RWPE2 (cell line): ENCODE measurements at places on chromosomes 13 and 19.

- no peaks in the 10 kb centered on the region for H3K4me1 ChIP-seq
- DNase-seq, result no peak
- H3K4me3 ChIP-seq, result peak overlapping the region; percentile 67
- H3K27ac ChIP-seq, result peak overlapping the region; percentile 51
- no peaks in the 10 kb centered on the region for H3K27me3 ChIP-seq
Measured at GRCh38 chr19:20038358-20039202, 725 bp downstream of the ZNF682 start.

DNA sequence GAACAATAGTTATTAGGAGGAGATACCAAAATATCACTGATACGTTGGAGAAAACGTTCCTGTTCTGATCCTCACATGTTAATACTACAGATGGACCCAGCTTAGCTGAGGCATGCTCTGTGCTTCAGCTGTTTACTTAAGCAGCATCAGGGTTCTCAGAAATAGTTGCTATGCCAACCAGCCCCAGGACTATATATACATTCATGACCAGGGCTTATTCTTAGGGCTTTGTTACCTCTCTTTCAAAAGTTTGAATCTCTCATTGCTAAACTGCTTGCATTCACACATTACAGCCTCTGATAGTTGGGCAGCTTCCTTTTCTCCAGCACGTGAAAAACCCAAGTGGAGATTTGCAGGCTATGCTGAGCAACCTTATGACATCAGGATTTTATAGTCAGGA is 800.4 kb downstream of the DIAPH3 start:
- DNase-seq, result no peak
- H3K4me1 ChIP-seq, result no peaks in the 10 kb centered on the region
- H3K4me3 ChIP-seq, result no peak overlapping the region
- no peak overlapping the region for H3K27ac ChIP-seq

- no peaks in the 10 kb centered on the region for H3K36me3 ChIP-seq
- no peak overlapping the region for H3K4me3 ChIP-seq
- no peak overlapping the region for H3K27ac ChIP-seq
- no peaks in the 10 kb centered on the region for H3K27me3 ChIP-seq
- no peaks in the 10 kb centered on the region for H3K4me1 ChIP-seq
Measured at GRCh38 chr13:98066636-98067035, 76.3 kb upstream of the FARP1 start.

- no peak overlapping the region for H3K27ac ChIP-seq
- DNase-seq, result no peak
- H3K4me1 ChIP-seq, result peaks cover 8% of the 10 kb centered on the region
- H3K36me3 ChIP-seq, result no peaks in the 10 kb centered on the region
Measured at GRCh38 chr13:51818276-51818675, 14.3 kb upstream of the DHRS12 start.

- no peaks in the 10 kb centered on the region for H3K36me3 ChIP-seq
- H3K4me1 ChIP-seq, result peaks cover 14% of the 10 kb centered on the region
- H3K27ac ChIP-seq, result peak overlapping the region; percentile 59
- DNase-seq, result peak; percentile 79
Measured at GRCh38 chr13:42720113-42720857, 61.1 kb upstream of the FAM216B start.

- H3K4me1 ChIP-seq, result peaks cover 17% of the 10 kb centered on the region
- no peak overlapping the region for H3K4me3 ChIP-seq
- peaks cover 23% of the 10 kb centered on the region for H3K36me3 ChIP-seq
- no peak overlapping the region for H3K27ac ChIP-seq
Measured at GRCh38 chr13:42078128-42078808, 29.8 kb downstream of the DGKH start.

- DNase-seq, result no peak
- no peaks in the 10 kb centered on the region for H3K36me3 ChIP-seq
- no peak overlapping the region for H3K4me3 ChIP-seq
- H3K4me1 ChIP-seq, result no peaks in the 10 kb centered on the region
Measured at GRCh38 chr19:43858174-43858573, 31.1 kb downstream of the ZNF283 start.

DNA sequence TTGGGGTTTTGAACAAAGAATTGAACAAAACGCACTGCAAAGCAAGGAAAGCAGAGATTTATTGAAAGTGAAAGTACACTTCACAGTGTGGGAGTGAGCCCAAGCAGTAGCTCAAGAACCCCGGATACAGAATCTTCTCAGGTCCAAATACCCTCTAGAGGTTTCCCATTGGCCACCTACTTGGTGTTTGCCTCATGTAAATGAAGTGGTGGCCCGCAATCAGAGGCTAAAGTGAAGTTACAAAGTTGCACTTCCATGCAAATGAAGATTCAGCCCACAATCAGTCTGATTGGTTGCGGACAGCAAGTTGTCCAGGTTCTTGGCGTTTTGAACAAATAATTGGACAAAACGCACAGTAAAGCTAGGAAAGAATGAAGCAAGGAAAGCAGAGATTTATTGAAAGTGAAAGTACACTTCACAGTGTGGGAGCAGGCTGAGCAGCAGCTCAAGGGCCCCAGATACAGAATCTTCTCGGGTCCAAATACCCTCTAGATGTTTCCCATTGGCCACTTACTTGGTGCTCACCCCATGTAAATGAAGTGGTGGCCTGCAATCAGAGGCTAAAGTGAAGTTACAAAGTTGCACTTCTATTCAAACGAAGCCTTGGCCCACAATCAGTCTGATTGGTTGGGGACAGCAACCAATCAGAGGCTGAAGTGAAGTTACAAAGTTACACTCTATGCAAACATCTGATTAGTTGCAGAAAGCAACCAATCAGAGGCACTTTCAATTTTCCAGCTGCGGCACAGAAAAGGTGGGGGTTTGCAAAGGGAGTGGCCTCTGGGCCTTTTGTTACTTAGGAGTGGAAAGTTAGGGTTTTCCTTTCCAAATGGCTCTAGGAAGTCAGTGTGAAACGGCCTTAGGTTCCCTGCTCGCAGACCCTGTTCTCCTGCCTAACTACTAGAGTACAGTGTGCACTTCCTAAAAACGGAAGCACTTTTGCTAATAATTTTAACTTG is 4.8 kb upstream of the TM9SF2 start:
- H3K27me3 ChIP-seq, result no peaks in the 10 kb centered on the region
- H3K36me3 ChIP-seq, result no peaks in the 10 kb centered on the region
- H3K4me1 ChIP-seq, result peaks cover 14% of the 10 kb centered on the region
- peak overlapping the region; percentile 59 for H3K27ac ChIP-seq
- DNase-seq, result no peak

GRCh38 chr13:74920920-74921319 is 561.0 kb downstream of the TBC1D4 start:
- H3K36me3 ChIP-seq, result no peaks in the 10 kb centered on the region
- no peaks in the 10 kb centered on the region for H3K27me3 ChIP-seq
- H3K4me3 ChIP-seq, result no peak overlapping the region
- H3K4me1 ChIP-seq, result no peaks in the 10 kb centered on the region
- H3K27ac ChIP-seq, result no peak overlapping the region

GRCh38 chr19:5563935-5564612 is 3.7 kb downstream of the TINCR start:
- DNase-seq, result no peak
- no peak overlapping the region for H3K27ac ChIP-seq
- H3K4me1 ChIP-seq, result no peaks in the 10 kb centered on the region
- no peaks in the 10 kb centered on the region for H3K36me3 ChIP-seq
- H3K27me3 ChIP-seq, result peaks cover 14% of the 10 kb centered on the region

GRCh38 chr19:43783636-43784035 is 2.9 kb upstream of the KCNN4 start:
- H3K27ac ChIP-seq, result peak overlapping the region; percentile 90
- no peaks in the 10 kb centered on the region for H3K36me3 ChIP-seq
- H3K4me3 ChIP-seq, result no peak overlapping the region
- H3K4me1 ChIP-seq, result peaks cover 35% of the 10 kb centered on the region
- no peak for DNase-seq

DNA sequence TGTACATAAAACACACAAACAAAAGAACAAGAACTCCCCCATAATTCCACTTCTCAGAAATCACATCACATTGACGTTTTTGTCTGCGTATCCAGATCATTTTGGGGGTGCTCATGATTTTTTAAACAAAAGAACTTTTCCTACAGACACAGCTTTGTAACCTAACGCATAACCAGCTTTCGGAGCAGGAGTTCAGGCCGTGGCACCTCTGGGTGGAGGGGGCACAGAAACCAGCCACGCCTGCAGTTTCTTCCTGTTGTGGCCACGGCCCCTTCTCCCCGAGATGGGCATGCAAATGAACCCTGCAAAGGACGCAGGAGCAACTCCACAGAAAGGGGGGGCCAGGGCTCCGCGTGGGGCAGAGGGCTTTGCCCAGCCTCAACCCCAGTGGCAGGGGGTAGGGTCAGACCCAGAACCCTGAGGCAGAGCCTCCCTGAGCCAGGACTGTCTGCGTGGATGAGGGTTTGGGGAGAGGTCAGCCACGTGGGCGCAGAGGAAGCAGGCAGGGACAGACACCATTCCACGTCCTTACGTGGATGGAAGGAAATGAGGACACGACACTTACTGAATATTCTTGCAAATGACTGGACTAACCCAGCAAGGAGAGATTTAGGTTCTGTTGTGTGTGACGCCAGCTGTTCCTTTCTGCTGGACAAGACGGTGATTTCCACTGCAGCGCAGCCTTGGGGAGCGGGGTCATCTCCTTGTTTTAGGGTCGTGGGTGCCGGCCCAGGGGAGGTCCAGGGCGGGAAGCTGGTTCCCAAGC is 64.4 kb downstream of the RASA3 start:
- peaks cover 33% of the 10 kb centered on the region for H3K4me1 ChIP-seq
- no peak for DNase-seq
- no peaks in the 10 kb centered on the region for H3K36me3 ChIP-seq
- peak overlapping the region; percentile 99 for H3K27ac ChIP-seq

DNA sequence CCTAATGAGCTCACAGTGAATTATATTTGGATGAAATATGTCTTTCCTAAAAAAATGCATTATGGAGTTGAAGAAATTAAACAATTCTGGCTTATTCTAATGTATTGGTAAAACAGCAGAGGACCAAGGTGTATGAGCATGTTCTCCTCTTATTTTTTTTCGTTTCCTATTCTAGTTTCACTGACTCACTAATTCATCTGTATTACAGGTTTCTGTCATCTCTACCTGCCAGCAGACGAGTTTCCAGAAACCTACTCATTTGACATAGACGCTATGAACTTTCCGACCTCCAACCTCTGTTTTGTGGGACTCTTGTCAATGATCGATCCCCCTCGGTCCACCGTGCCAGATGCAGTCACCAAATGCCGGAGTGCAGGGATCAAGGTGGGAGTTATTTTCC is 20.3 kb downstream of the ATP12A start:
- DNase-seq, result no peak
- H3K27ac ChIP-seq, result no peak overlapping the region
- no peaks in the 10 kb centered on the region for H3K36me3 ChIP-seq
- no peaks in the 10 kb centered on the region for H3K27me3 ChIP-seq

DNA sequence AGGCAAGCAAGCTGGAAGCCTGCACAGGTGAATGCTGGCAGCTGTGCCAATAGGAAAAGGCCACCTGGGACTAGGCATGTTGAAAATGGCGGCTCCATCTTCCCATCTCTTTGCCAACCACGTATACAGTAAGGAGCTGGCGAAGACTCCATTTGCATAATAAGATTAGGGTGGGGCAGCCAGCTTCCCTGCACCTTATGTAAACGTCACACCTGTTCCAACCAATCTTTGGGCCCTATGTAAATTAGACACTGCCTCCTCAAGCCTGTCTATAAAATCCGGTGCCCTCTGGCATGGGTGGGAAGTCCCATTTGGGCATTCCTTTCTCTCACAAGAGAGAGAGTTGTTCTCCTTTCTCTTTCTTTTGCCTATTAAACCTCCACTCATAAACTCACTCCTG is 16.8 kb downstream of the ADGRE2 start:
- no peak overlapping the region for H3K4me3 ChIP-seq
- no peak overlapping the region for H3K27ac ChIP-seq
- no peaks in the 10 kb centered on the region for H3K27me3 ChIP-seq
- peak; percentile 4 for DNase-seq
- no peaks in the 10 kb centered on the region for H3K36me3 ChIP-seq

GRCh38 chr19:9622531-9622930 is 1.5 kb upstream of the ZNF561 start:
- peaks cover 17% of the 10 kb centered on the region for H3K4me1 ChIP-seq
- H3K36me3 ChIP-seq, result peaks cover 48% of the 10 kb centered on the region
- H3K4me3 ChIP-seq, result peak overlapping the region; percentile 67

DNA sequence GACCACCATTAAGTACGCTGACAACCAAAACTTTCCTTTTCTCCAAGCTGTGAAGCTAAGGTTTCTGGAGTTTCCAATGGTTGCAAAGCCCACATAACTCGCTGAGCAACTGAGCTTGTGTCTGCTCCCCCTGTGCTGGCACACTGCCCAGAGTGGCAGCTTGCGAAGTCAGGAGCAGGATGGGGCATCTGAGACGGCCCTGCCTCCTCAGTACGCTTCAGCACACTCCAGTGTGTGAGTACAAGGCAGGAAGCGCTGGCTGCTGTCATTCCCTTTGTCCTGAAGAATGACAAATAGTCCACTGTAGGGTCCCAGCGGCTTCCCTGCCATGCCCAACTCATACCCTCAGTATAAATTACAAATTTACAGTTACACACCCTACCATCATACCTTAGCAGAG is 51.5 kb downstream of the SKA3 start:
- DNase-seq, result no peak
- no peaks in the 10 kb centered on the region for H3K27me3 ChIP-seq
- H3K36me3 ChIP-seq, result no peaks in the 10 kb centered on the region
- no peak overlapping the region for H3K4me3 ChIP-seq

DNA sequence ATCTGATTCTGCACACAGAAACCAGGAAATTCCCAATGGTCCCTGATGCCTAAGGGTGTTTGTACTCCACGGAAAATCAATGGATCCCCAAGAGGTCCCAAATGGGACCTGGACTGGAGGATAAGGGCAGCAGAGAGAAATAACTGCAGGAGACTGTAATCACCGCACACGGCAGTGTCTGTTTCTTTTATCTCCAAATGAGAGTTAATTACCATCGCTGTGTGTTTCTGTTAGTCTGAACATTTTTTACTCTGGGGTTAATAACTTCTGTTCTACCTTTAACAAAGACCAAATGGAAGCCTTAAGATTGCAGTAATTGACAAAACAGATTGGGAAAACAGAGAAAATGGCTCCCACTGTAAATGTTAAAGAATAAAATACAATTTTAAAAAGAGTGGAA is 320.9 kb downstream of the DCLK1 start:
- H3K27me3 ChIP-seq, result no peaks in the 10 kb centered on the region
- no peaks in the 10 kb centered on the region for H3K36me3 ChIP-seq
- no peaks in the 10 kb centered on the region for H3K4me1 ChIP-seq
- no peak for DNase-seq

DNA sequence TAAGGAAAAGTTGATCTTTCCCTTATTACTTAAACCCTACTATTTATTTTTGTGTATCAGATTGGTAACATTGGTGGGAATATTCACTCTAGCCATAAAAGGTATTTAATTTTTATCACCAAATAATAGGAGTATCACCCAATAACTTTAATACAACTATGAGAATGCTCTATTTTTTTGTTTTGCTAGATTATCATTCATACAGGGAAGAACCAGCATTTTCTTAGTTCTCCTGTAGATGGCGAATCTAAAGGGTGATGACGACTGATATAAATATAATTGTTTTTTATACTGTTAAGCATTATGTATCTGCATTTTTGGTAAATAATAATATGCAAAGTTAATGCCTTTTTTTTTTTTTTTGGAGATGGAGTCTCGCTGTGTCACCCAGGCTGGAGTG is 7.9 kb upstream of the FRY start:
- H3K4me3 ChIP-seq, result no peak overlapping the region
- DNase-seq, result no peak
- H3K27ac ChIP-seq, result no peak overlapping the region
- H3K27me3 ChIP-seq, result no peaks in the 10 kb centered on the region

- H3K27me3 ChIP-seq, result no peaks in the 10 kb centered on the region
- no peak overlapping the region for H3K4me3 ChIP-seq
- H3K4me1 ChIP-seq, result no peaks in the 10 kb centered on the region
- no peak for DNase-seq
- H3K36me3 ChIP-seq, result no peaks in the 10 kb centered on the region
- no peak overlapping the region for H3K27ac ChIP-seq
Measured at GRCh38 chr13:25977671-25978070, 74.1 kb downstream of the SHISA2 start.
